ENCODE measurements at places on chromosomes 16 and 17.

- DNase-seq, result no peak
These were observed 157.6 kb downstream of the CPPED1 start for GRCh38 chr16:12646098-12646489.

GRCh38 chr16:73101568-73101967 lies 53.6 kb upstream of the ZFHX3 start:
- no peak for DNase-seq

- peak; percentile 73 for DNase-seq
These were observed 2.9 kb downstream of the GNAO1 start for GRCh38 chr16:56193951-56194726.

GRCh38 chr16:68767581-68767980 lies 30.5 kb downstream of the CDH1 start:
- DNase-seq, result no peak

GRCh38 chr17:63841350-63842172 lies 924 bp downstream of the SMARCD2 start:
- DNase-seq, result peak; percentile 74

DNA sequence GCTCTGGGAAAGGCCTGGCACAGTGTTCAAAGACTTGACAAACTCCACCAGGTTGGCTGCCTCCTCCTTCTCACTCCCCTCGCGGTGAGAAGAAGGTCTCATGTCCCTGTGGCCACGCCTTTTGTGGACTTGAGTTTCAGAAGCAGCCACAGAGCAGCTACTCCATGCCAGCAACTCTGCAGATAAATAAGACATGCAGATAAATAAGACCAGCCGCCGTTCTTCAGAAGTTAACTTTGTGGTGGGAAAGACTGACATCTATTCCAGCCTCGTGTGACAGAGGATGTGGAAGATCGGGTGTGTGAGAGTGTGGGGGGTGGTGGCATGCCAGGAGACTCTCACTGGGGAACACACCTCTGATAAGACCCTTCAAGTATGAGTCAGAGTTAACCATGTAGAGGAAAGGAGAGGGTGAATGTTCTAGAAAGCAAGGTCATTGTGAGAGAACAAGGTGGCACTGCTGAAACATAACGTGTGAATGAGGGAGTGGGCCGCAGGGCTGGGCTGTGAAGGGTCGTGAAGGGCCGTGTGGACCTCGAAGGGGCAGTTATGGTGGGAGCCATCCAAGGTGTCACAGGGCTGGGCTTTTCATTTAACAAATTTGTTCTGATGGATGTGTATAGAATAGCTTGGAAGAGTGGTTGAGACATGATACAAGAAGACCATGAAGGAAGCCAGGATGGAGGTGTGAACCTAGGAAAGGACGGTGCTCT lies 830 bp downstream of the SPACA3 start:
- DNase-seq, result no peak

DNA sequence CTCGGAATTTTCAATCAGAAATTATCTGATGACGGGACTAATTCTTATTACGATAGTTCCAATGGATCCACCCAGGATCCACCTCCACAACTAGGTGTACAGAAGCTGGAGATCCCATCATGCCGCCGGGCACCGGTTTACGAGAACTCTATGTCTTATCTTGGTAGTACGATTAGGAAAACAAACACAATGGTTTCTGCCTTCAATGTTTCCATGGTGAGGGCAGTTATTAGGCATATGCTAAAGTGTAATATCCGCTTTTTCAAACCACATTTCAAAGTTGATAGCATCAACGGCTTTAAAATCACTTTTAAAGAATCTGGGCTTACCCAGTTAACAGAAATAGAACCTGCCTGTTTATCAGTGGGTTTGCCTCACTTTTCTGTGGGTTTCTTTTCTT lies 705.7 kb downstream of the MAF start:
- no peak for DNase-seq

- DNase-seq, result peak; percentile 54
These were observed 70.0 kb upstream of the PMFBP1 start for GRCh38 chr16:72241930-72242329.

GRCh38 chr16:70589998-70590471 lies 56.3 kb upstream of the IL34 start:
- DNase-seq, result no peak

DNA sequence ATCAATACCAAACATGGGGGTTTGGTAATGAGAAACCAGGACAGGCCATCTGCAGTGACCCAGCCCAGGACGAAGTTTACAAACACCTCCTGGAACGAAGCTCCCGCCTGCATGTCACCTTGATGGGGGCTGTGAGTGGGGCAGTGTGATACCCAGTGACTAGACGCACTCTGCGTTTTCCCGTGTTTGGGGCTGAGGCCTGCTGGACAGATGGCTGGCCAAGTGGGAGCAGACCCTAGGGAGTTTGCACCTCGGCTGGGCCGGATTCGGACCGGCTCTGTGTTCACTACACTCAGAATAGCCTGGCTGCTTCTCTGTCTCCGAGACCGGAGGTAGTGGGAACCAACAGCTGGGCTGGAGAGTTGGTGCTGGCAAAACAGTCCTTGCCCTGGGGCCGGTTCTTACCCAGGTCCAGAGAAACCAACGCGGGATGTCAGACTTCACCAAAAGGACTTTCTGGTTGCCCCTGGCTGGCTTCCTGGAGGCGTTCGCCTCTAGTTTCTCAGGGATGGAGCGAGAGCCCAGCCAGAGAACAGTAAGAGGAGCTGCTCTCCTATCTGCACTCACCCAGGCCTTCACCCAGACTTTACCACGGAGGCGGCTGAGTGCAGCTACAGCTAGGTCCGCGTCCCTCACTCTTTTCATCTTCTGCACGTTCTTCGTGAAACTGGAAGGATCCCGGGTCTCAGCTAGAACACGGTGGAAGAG lies 20.4 kb downstream of the CARHSP1 start:
- no peak for DNase-seq

DNA sequence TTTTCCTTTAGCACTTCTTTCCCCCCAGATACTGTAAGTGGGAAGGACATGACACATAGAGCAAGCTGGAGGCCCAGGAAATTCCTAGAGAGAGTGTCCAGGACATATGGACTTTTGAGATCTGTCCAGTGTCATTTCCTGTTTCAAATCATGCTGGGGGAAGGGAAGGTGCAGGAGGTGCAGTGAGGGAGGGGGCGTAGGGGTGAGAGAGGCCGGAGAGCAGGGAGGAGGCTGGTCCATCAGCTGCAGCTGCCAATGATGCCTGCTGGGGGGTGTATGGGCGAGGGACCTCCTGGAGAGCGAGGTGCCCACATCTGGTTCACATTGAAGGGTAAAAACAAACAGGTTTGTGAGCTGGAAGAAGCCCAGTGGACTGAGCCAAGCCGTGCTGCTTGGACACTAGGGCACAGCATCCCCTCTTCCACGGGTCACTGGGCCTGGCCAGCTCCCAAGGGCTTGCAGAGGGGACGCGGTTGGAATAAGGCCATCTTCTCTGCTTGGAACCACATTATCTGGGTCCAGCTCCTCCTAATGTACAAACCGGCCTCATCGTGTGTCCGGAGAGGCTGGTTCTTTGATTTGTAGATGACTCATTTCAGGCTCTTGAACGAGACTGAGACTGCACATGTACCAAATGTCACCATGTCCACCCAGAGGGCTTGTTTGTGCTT lies 70.4 kb upstream of the SMURF2 start:
- no peak for DNase-seq

GRCh38 chr16:3553138-3553923 lies 23.9 kb downstream of the NLRC3 start:
- no peak for DNase-seq

DNA sequence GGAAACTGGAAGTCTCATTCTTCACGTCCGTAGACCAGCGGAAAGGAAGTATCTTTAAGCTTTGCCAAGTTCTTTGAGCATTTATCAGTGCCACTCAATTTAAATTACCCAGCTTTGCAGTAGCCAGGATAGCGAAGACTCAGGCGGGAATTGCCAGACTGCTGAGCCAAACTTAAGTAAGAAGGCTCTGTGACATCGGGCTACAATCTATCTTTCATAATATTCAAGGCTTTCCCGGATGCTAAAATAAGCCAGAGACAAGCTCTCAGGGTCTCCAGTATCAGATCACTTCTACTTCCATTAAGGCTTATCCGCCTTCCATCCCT lies 436 bp upstream of the BRIP1 start:
- DNase-seq, result no peak

DNA sequence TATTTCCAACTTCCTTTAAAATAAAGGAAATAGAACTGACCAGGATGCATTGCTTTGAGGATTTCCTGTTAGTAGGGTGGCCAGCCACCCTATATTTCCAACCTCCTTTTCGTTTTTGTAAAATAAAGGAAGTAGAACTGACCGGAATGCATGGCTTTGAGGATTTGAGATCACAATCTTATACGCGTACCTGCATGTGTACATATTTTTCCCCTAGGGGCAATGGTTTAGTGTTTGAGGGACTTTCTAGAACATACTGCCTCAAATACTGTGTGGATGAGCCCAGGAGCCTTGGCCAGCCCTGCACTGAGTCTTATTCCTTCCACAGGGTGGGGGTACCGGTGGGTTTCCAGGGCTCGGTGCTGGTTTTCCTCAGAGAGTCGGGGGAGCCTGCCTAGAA lies 25.6 kb downstream of the MAPK8IP3 start:
- DNase-seq, result no peak

GRCh38 chr17:8475781-8476180 lies 40.1 kb downstream of the NDEL1 start:
- DNase-seq, result no peak

GRCh38 chr17:41048441-41048840 lies 1.3 kb upstream of the KRTAP2-1 start:
- peak; percentile 1 for DNase-seq

GRCh38 chr16:35188288-35189155 lies 1729.1 kb downstream of the TP53TG3F start:
- DNase-seq, result peak; percentile 58

DNA sequence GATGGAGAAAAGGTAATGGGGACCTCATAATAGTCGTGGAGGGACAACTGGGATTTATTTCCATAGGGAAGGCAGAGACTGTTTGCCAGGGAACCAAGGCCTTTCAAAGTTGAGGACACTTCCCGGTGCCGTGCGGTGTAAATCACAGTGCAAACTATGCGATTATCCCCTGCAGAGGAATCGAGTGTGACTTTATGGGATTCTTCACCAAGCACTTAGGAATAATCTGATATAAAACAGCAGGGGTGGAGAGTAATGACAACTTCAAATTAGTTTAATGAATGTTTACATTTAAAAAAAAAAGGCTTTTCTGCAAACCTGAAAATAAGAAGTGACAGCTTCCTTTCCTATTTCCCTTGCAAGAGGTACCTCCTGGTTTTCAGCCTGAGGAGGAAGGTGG lies 538.2 kb downstream of the MAF start:
- no peak for DNase-seq

GRCh38 chr16:46974352-46974751 lies 878 bp upstream of the DNAJA2 start:
- peak; percentile 78 for DNase-seq

DNA sequence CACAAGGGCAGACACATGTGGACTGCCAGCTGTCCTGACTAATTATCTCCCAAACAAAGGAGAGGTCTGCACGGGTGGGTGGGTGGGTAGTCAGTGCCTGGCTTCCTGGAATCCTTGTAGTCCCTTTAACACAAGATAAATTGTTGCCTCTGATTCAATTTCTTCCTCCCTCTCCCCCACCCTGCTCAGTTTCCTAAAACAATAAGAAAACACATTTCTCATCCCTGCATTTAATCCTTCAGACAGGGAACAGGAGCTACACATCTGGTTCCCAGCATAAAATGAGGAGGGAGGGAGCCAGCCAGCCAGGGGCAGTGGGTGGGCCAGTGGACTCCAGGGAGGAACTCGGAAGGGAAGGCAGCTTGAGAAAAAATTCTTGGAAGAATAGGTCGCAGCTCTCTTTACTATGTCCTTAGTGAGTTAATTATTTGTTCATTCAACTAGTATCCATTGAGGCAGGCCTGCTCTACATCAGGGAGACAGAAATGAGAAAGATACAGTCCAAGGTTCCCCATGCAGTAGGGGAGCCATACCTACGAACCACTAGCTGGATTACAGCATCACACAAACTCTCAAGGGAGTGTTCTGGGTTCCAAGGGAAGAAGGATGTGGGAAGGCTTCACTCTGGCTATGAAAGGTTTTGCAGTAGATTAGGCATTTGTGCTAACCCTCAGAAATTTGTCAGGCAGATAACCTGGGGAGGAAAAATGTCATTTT lies 58.3 kb downstream of the CCT6B start:
- DNase-seq, result no peak

- DNase-seq, result no peak
These were observed 115.7 kb downstream of the ZNF423 start for GRCh38 chr16:49740256-49740655.

DNA sequence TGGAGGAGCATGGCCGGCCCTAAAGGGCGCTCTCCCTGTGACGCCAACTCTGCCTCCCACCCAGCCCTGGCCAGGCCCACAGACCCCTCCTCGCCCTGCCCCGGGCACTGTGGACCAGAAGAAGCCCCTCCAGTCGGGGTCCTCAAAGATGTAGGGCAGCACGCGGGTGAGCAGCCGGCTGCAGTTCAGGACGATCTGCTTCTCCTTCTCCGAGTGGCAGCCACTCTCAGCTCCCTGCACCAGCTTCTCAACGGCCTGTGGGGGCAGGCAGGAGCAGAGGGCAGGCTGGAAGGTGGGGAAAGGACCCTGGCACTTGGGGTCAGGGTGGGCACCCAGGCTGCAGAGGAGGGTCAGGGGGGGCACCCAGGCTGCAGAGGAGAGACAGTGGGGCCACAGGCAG lies 8.9 kb downstream of the HID1 start:
- peak; percentile 51 for DNase-seq

GRCh38 chr17:49815761-49816281 lies 27.3 kb downstream of the KAT7 start:
- no peak for DNase-seq

DNA sequence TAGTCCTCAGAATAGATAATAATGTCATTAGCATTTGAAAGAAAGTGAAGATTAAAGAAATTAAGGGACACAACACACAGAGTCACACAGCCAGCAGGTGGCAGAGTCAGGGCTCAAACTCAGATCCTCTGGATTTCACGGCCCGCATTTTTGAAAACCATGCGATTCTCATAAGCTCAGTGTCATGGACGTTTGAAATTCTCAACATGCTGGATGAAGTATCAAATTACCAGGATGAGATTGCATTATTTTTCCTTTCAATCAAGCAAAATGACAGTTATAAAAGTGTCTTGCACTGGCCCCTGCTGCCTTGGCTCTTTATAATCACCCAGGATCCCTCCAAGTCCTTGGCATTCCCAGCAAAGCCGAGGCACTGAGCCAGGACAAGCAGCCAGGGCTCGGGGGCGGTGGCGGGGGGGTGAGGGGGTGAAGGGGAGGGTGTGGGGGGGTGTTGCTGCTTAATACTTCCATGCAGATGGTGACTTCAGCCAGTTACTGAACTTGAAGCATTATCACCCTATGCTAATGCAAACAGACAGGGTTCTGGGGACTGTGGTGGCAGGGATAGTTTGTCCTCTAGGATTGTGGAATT lies 6.6 kb upstream of the BMERB1 start:
- DNase-seq, result peak; percentile 69
